ENCODE measurements at places on chromosomes 6 and 20. TPM values are rescaled to one million over a fixed set of nuclear protein-coding genes. Genes with fewer than 3 reads are reported as not detected.
A peak's percentile ranks its signal among the peaks of the same experiment; 100 is the strongest.

DNA sequence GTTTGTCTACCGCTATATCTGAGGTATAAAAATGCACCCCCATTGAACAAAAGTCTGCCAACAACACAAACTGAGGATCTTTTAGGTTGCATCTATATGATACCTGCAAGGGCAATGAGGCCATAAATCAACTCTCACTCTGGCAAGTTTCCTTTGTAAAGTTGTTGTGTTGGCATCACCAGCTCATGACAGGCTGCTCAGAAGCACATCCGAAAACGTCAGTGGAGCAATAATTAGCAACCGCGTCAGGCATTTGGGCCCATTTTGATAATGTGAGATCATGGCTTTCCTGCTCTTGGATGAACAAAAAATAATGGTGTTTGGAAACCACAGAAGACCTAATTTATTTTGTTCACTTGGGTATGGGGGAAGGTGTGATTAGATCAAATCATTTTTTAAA, 12.0 kb upstream of the SLC22A3 start:
- H3K36me3 ChIP-seq, result no peaks in the 10 kb centered on the region
- no peaks in the 10 kb centered on the region for H3K4me1 ChIP-seq
- no peak for DNase-seq
- no peak overlapping the region for H3K4me3 ChIP-seq
- no peak overlapping the region for H3K27ac ChIP-seq
- no peaks in the 10 kb centered on the region for H3K27me3 ChIP-seq

DNA sequence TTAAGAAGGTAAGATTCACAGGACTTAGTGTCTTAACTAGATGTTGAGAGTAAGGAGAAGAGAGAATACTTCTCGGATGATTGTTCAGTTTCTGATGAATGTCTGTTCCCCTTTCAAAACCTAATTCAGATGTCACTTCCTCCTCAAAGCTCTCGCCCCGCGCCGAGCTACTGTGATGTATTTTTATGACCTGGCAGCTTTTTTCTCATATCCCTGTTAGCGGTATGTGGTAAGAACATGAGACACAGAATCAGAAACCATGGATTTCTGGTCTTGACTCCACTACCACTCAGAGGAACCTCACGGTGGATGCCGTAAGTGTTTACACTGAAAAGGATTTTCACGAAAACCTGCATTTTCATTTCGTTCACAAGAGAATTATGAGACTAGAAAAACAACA, 48.4 kb downstream of the CEP43 start:
- no peak overlapping the region for H3K27ac ChIP-seq
- no peak overlapping the region for H3K4me3 ChIP-seq

GRCh38 chr6:147127587-147127986, 76.6 kb upstream of the STXBP5 start:
- H3K36me3 ChIP-seq, result no peaks in the 10 kb centered on the region
- no peaks in the 10 kb centered on the region for H3K27me3 ChIP-seq
- H3K27ac ChIP-seq, result no peak overlapping the region
- H3K4me1 ChIP-seq, result peaks cover 14% of the 10 kb centered on the region
- DNase-seq, result peak; percentile 64

GRCh38 chr6:136526196-136526930, 23.9 kb downstream of the MAP7 start:
- H3K4me1 ChIP-seq, result peaks cover 14% of the 10 kb centered on the region
- no peaks in the 10 kb centered on the region for H3K36me3 ChIP-seq
- no peak overlapping the region for H3K27ac ChIP-seq

DNA sequence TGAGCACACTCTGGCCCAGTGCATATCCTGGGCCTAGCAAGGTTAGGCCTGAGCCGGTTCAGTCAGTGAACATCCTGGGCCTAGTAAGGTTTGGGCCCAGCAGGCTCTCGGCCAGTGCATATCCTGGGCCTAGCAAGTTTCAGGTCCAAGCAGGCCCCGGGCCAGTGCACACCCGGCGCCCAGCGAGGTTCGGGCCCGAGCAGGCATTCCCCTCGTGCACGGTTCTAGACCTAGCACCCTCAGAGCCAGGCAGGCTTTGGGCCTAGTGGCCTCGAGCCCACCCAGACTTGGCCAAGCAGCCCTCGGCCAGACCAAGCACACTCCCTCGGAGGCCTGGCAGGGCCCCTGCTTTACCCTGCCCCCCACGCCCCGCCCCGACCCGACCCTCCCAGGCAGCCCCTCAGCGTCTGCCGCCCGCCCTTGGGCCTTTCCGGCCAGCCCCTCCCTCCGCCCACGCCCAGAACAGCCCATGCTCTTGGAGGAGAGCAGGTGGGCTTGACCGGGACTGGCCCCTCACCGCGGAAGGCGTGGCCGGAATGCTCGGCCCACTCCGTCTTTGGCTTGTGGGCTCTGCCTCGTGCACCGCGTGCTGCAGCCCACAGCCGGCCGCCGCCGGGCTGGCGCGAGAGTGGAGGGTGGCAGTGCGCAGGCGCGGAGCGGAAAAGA, at the start of gene CTCFL:
Gene CTCFL, minus strand, starts transcription at position 630 of the 666 bp plus-strand sequence. CDS start 935 bp downstream, outside the sequence.
- no peak within 1 kb of the TSS for H3K27ac ChIP-seq
- no peak within 1 kb of the TSS for H3K4me3 ChIP-seq
- no peaks in the 10 kb centered on the region for H3K4me1 ChIP-seq
- peaks cover 29% of the 10 kb centered on the region for H3K27me3 ChIP-seq

DNA sequence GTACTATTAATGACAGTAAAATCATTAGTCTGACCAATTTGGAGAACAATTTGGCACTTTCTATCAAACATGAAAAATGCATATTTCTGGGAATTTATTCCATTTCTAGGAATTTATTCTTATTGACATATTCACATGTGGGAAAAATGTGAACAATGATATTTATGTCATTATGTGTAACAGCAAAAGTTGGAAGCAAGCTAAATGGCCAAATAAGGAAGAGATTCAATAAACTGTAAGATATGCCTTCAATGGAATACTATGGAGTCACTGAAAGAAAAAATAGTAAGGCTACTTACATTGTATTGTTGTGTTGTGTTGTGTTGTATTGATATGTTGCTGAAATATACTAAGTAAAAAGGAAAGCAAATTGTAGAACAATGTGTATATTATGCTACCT, 100.5 kb upstream of the EDN1 start:
- no peaks in the 10 kb centered on the region for H3K27me3 ChIP-seq
- no peak overlapping the region for H3K4me3 ChIP-seq

GRCh38 chr6:22366214-22366613, 69.4 kb upstream of the PRL start:
- H3K27ac ChIP-seq, result no peak overlapping the region
- DNase-seq, result peak; percentile 32
- H3K4me1 ChIP-seq, result no peaks in the 10 kb centered on the region
- no peaks in the 10 kb centered on the region for H3K36me3 ChIP-seq

GRCh38 chr20:23339986-23340385, 10.6 kb upstream of the NXT1 start:
- no peak for DNase-seq
- H3K36me3 ChIP-seq, result no peaks in the 10 kb centered on the region
- H3K27me3 ChIP-seq, result no peaks in the 10 kb centered on the region
- no peak overlapping the region for H3K27ac ChIP-seq
- no peaks in the 10 kb centered on the region for H3K4me1 ChIP-seq

- peaks cover 15% of the 10 kb centered on the region for H3K4me1 ChIP-seq
- H3K27me3 ChIP-seq, result no peaks in the 10 kb centered on the region
- DNase-seq, result no peak
- H3K27ac ChIP-seq, result no peak overlapping the region
Measured at GRCh38 chr20:37274851-37275524, 13.4 kb upstream of the GHRH start.

Gene ZC3H12D
- not detected for total RNA-seq

Gene TMEM74B
- not detected for total RNA-seq

Gene OLIG3
- total RNA-seq, result not detected

Gene FGD2
- not detected for total RNA-seq

Gene TNXB
- total RNA-seq, result 23.5 TPM

Gene PSORS1C2
- total RNA-seq, result not detected

Gene MANEA
- total RNA-seq, result 13.0 TPM

Gene MEP1A
- not detected for total RNA-seq

Gene PAX1
- total RNA-seq, result not detected

Gene FOXA2
- not detected for total RNA-seq

Gene STMND1
- total RNA-seq, result not detected

Data from GM23248 (cell line).